ENCODE measurements at places on chromosomes 1 and 21. TPM values are rescaled to one million over a fixed set of nuclear protein-coding genes. Genes with fewer than 3 reads are reported as not detected.

GRCh38 chr1:182770232-182770631, 19.3 kb upstream of the NPL start:
- DNase-seq, result no peak

- no peak for DNase-seq
Observed at GRCh38 chr1:114037962-114038816, 58.9 kb downstream of the OLFML3 start.

DNA sequence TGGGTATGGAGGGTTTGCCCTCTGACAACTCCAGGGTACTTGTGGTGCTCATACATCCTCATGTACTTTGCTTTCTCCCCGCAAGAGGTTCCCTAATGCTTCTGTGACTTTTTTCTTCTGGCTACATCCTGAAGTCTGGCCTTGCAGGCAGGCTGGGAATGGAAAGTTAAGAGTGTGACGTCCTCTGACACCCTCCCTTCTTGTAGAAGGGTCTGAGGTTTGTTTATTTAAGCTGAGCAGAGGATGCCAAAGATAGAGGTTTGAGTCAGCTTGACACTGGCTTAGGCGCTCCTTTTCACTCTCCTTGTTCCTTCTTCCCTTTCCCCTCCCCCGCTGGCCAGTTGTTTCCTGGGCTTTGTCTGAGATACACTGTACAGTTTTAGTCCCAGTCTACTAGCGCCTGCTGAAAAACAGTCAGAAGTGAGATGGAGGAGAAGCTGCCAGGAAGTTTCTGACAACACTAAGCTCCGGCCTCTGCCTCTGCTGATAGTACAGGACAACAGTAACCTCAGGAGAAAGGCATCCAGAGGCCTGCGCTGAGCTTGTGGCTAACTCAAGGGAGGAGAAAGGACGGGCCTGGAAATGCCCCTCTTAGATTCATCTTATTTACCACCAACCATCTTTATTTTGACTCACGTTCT, at the start of gene MACF1:
TSS of gene MACF1 (plus strand) at position 255 of the 641 bp plus-strand sequence. CDS start at position 583, 328 bp downstream.
- peak; percentile 30 for DNase-seq

DNA sequence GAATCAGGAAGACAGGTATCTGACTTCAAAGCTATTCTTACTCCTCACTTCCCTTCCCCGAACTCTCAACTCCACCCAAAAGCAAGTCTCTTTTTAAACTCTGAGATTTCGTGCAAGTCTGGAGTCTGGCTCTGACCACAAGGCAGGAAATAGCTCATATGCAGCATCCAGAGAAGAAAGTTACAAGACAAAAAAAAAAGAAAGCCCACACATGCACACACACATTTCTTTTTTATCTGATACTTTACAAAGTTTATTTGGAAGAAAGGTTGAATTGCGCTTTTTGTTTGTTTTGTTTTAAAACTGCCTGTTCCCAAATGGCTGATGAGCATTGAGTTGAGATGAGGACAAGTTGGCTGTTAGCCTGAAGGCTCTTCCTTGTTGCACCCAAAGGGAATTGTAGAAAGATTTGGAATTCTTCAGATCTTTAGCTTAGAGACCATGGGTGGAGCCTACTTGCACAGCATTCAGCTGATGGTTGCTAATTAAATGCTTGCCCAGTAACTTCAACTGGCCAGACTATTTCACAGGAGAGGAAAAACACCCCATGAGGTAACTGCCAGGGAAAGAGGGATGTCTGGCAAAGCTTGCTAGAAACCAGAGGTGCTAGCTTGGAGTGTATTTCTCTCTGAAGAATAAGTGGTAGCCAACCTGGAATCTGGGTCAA, 490.3 kb downstream of the TTLL7 start:
- no peak for DNase-seq

DNA sequence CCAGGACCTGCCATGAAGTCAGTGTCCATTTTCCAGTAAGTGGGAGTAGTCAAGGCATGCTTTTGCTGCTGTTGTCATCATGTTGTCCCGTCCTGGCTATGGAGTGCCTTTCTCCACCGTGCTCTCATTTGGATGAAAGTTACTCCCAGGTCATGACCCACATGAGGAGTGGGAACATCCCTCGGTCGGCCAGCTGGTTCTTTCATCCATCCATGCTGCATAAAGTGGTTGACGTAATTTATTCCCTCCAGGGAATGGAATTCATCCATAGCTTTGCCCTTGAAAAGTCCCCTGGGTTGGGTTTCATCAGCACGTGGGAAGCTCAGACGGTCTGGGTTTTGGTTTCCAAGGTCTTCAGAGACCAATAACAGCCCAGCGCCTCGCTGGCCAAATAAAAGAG, 11.6 kb downstream of the PLA2G2A start:
- DNase-seq, result no peak

- no peak for DNase-seq
Observed at GRCh38 chr1:214362188-214362882, 81.4 kb downstream of the SMYD2 start.

DNA sequence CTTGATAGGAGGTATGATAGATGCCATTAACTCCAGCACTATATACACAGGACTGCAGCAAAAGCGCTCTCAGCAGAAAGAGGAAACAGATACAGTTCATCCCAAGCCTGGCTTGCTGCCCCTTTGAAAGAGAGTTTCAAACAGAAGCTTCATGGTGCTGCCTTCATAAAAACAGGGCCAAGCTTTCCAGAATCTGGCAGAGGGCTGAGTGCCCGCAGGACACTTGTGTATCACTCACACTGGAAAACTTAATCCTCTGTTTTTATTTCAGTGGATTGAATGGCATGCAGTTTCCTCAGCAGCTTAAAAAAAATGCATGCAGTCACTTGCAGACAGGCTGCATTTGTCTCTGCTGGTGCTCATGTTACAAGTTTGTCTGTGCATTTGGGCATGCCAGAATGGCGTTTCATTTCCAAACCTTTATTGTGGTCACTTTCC, 40.4 kb downstream of the KCNJ15 start:
- peak; percentile 8 for DNase-seq

DNA sequence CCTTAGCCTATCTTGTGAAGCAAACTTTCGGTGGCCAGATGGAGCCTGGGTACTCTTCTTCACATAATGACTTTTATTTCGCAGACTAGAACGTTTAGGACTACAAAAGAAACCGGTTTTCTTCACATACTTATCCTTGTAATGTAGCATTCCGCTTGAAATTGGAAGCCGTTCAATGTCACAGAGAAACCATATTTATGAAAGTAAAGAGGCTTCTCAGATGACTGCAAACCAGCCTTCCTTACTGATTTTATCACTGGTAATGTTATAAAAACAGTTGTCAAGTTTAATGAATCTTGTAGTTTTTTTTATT, 94.1 kb downstream of the PPIAL4G start:
- DNase-seq, result no peak

DNA sequence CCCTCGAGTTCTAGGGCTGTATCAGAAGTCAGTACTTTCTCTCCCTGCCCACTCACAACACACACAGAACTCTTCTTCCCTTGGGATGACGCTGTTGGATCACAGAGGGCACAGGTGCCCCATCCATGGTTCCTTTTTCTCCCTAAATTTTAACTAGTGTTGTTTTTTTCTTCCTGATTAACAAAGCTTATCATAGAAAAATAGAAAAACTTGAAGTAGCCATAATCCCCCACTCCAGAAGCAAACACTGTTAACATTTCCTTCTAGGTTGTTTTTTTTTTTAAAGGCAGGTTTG, 27.5 kb downstream of the NAV1 start:
- no peak for DNase-seq

- no peak for DNase-seq
Observed at GRCh38 chr1:16119504-16119903, 36.4 kb downstream of the EPHA2 start.

DNA sequence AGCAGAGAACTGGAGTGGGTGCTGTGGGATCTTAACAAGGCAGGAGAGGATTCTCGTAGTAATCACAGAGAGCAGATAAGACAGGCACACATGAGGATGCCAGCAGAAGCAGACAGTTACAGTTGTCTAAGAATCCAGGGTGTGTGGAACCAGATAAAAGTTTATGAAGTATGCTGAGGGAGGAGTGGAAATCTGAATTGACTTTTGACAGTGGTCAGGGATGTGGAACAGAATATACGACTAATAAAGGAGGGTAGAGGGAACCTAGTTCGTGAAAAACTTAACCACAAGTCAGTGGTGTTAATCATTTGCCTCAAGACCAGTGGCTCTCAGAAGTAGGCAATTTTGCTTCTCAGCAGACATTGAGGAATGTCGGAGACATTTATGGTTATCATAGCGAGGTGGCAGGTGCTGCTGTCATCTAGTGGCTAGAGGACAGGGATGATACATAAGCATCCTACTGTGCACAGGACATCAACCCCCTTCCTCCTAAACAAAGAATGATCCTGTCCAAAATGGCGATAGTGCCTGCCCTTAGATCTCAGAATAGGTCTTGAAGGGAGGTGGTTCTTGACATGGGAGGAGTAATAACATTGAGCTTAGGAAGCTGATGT, 3.0 kb downstream of the LRRC8D start:
- DNase-seq, result no peak

- no peak for DNase-seq
Observed at GRCh38 chr21:15992171-15992570, 262.4 kb downstream of the USP25 start.

DNA sequence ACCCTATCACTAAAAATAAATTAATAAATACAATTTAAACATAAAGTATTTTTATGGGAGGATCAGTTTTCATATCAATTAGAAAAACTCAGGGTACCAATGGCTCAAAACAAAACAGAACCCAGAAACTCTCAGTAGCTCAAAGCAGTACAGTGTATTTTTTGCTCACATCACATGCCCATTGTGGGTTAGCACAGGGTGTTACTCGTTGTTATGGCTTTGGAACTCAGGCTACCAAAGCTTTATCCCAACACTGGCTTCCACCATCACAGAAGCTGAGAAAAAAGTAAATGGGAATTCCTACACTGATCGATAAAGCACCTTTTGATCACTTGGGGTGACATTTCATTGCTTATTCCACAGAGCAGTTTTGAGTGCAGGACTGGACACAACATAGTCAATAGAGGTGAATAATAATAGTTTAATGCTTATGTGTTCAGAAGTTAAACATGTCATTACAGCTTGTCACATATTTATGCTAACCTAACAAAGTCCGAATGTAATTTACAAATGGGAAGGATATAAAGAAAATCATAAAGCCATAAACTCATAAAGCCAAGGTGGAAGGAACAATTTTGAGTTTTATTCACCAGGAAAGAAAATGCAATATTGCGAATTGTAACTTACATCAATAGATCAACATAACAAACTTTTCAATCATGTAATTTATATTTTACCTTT, 484.5 kb upstream of the TMPRSS15 start:
- no peak for DNase-seq

GRCh38 chr1:170594066-170594626, 62.2 kb downstream of the GORAB start:
- peak; percentile 40 for DNase-seq

DNA sequence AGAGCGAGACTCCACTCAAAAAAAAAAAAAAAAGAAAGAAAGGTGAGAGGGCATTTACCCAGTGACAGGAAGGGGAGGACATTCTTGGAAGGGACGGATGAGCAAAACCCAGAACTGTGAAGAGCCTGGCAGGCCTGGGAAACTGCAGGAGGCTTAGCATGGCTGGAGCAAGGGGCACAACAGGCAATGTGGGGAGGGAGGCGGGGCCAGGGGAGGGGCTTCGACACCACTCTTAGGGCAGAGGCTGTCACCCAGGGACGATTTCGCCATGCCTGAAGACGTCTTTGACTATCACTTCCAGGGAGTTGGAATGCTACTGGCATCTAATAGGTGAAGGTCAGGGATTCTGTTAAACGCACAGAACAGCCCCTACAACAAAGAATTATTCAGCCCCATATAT, 184.0 kb downstream of the HUNK start:
- DNase-seq, result no peak

- peak; percentile 1 for DNase-seq
Observed at GRCh38 chr1:224860488-224861338, 68.8 kb upstream of the DNAH14 start.

GRCh38 chr1:20356850-20357459, 66.3 kb downstream of the VWA5B1 start:
- no peak for DNase-seq

GRCh38 chr1:230210981-230211336, 143.9 kb downstream of the GALNT2 start:
- DNase-seq, result no peak

The ZNF683 gene
- not detected for total RNA-seq

The ABCG1 gene
- 2.0 TPM for total RNA-seq

The SPATA17 gene
- 2.3 TPM for total RNA-seq

The AKNAD1 gene
- total RNA-seq, result not detected

The CLCNKB gene
- not detected for total RNA-seq

The WDR64 gene
- total RNA-seq, result not detected

The PROX1 gene
- total RNA-seq, result not detected

The ALG6 gene
- total RNA-seq, result 12.5 TPM

The RNF186 gene
- total RNA-seq, result not detected

The LCE3D gene
- total RNA-seq, result not detected

All from G401 (cell line).